ENCODE measurements at places on chromosomes 7 and 10.

- no peak for DNase-seq
Observed at GRCh38 chr10:32095116-32095733, 39.0 kb upstream of the KIF5B start.

- no peak for DNase-seq
Observed at GRCh38 chr10:130747946-130748345, 563.6 kb downstream of the TCERG1L start.

- DNase-seq, result no peak
Observed at GRCh38 chr10:76399226-76399625, 967.8 kb downstream of the LRMDA start.

- DNase-seq, result peak; percentile 23
Observed at GRCh38 chr10:24483701-24484100, 240.0 kb downstream of the ARHGAP21 start.

GRCh38 chr7:54014765-54015164 is 527.4 kb upstream of the VSTM2A start:
- DNase-seq, result no peak

DNA sequence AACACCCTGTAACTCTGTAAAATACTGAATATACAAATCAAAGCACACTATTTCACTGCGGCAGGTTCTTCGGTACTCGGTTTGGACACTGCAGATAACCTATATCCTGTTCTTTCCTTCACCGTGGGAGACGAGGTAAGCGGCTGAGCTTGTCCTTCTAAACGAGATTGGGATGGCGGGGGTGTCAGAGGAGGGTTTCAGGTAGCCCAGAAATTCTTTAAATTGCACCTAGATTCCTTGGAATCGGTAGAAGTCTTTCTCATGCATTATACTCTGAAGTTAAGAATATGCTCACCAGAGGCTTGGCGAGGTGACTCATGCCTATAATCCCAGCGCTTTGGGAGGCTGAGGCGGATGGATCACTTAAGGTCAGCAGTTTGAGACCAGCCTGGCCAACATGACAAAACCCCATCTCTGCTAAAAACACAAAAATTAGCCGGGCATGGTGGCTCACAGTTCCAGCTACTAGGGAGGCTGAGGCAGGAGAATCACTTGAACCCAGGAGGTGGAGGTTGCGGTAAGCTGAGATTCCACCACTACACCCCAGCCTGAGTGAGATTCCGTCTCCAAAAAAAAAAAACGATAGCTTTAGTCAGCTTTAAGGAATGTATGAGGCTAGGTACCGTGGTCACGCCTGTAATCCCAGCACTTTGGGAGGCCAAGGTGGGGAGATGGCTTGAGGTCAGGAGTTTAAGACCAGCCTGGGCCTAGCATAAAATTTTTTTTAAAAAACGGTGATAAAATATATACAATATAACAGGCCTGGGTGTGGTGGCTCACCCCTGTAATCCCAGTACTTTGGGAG is 10.1 kb upstream of the LAT2 start:
- no peak for DNase-seq

- no peak for DNase-seq
Observed at GRCh38 chr7:26620352-26620751, 244.0 kb downstream of the SKAP2 start.

DNA sequence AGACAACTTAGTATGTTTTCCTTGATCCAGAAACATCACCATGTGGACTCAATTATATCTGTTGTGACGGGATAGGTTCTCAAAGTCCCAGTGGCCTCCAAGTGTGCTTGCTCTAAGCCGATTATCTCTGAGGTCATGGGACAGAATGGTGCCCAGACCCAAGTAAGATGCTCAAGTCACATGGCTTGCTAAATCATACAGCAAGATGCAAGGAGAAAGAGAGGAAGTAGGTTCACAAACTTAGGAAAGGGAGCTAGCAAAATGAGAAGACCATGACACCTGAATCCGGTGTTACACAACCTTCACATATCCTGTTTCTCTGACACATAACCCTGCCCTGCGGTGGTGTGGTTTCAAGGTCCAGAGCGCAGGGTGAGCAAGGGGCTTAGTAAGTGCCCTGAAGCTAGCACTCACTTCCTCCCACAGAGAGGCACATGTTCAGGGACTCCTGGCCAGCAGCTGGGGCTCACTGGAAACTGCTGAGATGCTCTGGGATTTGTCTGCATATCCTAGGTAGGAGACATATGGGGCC is 590.9 kb upstream of the ANKRD30A start:
- DNase-seq, result no peak

DNA sequence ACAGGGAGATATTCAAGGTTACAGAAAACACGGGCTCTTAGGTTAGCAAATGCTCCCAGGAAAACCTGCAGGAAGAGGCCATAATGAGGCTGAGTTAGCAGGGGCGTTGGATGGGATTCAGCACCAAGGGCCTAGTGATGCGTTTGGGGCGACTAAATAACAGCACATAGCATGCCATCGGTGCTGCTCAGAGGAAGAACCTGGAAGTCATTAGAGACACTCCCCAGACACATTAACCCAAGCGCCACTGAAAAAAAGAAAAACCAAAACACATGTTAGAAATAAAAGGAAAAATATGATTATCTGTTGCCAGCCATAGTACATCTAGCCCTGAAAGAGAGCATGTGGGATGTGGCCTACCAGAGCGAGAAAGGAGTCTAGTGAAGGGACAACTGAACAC is 28.8 kb upstream of the OPALIN start:
- no peak for DNase-seq

- no peak for DNase-seq
Observed at GRCh38 chr10:52853704-52854103, 81.1 kb upstream of the MBL2 start.

DNA sequence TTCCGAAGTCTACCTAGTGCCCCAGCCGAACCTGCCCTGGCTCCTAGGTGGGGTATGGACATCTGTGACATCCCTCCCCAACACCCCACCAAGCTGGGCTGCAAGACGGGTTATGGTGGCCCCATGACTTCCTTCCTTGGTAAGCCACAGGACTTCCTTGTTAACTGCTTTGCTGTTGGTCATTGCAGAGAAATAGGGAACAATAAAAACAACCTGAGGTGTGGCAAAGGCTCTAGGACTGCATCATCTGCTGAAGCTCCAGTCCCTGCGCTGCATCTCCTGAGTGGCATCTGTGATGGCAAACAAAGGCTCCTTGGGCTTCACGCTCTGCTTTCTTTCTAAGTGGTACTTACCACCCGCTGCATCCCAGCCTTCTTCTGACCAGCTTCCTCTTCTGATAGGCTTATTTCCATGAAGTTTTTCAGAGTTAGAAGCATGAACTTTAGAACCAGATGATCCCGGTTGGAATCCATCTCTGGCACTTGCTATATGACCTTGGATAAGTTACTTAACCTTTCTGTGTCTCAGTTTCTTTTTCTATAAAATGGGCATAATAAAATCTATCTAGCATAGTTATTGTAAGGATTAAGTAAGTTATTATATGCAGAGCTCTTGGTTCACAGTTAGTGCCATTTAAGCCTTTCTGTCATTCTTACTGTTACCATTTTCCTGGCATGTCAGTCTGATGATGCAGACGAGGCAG is 216.8 kb downstream of the RPS24 start:
- no peak for DNase-seq

DNA sequence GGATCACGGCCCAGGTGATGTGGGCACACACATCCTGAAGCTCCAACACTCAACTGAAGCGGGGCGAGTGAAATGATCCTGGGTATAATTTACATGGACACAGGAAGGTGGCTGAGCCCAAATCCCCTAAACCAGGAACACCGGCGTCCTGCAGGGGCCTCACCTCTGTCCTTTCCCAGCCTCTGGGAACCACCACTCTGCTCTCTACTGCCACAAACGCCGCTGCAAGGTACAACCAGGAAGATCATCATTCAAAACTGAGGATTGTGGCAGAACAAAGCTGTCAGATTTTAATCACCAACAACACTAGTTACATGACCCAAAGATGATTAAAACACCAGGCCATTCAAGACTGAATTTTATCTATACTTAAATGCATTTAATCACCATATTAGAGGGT is 104.0 kb downstream of the DIP2C start:
- no peak for DNase-seq

DNA sequence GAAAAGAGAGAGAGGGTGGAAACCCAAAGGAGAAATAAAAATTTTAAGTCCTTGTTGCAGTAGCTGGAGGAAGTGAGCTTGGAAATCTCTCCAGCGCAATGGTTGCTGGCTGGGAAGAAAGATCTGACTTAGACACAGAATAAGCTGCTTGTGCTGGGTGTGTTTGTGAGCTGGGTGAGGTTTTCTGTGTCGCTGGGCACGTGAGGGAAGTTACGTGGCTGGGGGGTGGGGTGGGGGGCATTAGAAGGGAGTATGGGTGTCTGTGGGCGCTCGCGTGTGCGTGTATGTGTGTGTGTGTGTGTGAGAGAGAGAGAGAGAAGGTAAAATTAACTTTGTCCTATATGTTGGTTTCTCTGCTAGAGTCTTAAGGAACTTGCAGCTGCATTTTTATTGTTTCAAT is 11.6 kb downstream of the TCF7L2 start:
- DNase-seq, result no peak

DNA sequence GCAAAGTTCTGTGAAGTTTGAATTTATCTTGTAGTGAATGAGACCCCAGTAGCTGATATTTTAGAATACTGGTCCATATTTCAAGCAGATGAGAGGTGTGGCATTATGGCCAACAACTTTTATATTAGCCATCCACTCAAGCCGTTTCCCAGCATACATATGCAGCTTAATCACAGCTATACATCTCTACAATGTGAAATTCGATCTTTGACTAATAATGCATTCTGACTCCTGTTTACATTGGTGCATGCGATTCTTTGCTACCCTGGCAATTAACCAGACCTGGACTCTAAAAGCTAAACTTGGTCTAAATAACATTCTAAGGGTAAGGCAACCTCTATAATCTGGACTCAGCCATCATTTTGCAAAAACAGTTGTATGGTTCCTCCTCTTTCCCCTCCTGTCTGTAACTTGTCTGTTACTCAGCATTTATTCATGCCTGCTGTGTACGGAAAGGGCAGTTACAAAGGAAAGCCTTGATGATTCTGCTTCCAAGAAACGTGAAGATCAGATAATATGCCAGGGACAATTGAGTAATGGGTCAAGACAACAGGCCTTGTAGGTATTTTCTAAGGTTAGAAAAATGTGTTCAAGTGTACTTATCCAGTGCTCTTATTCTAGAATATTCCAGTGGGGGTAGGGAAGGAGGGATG is 50.6 kb downstream of the PNLIPRP2 start:
- DNase-seq, result no peak

- no peak for DNase-seq
Observed at GRCh38 chr10:17780727-17781126, 28.4 kb upstream of the MRC1 start.

DNA sequence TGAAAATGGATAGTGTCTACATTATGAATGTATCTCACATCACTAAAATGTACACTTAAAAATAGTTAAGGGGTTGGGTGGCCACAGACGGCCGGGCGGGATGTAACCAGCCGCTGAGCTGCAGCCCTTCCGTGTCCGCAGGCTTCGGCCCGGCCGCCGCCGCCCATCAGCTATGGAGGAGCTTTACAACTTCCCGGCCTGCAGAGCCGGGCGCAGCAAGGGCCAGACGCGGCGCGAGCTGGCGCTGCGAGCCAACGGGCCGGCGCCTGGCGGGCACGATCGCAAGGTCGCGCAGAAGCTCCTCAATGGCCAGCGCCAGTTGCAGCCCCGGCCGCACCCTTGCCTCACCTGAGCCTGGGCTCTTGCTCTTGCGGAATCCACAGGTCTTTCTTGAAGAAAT is 69.1 kb downstream of the KMT2C start:
- DNase-seq, result no peak

DNA sequence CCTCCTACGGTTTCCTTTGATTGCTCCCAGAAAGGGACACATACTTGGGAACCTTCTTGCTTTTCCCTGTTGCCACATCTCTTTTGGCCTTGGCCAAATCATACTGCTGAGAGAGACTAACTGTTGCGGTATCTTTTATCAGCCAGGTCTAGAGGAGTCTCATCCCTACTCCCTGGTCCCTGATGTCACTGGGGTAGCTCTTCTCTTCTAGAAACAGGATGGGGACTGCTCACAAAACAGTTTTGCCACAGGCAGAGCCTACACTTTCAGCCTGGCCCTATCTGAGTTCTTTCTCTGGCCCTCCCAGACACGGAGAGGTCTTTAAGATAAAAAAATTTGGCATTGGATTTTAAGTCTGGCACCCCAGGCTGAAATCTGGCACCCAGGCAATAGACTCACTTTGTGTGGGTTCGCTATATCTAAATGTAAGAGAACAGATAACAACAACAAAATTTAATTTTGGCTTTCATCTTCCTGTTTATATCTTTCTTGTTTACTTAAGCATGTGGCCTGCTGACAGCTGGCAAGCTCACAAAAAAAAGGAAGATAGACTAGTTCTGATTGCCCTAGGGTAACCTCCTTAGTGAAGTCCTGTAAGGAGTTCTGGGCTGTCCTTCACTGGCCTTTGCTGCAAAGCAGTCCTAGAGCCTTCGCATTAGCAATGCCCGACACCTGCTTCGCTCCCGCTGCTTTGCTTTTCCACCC is 228.3 kb upstream of the NPVF start:
- DNase-seq, result no peak

All from CD4-positive, alpha-beta T cell treated with Interleukin-2 at 100 ng/mL for 4 hours (primary cell).